ENCODE measurements at places on chromosomes 5 and 9. TPM values are rescaled to one million over a fixed set of nuclear protein-coding genes. Genes with fewer than 3 reads are reported as not detected.

Gene IL7R
- total RNA-seq = 1.0 TPM

Gene TXNDC8
- not detected for total RNA-seq

Gene SPATA31E1
- total RNA-seq = not detected

DNA sequence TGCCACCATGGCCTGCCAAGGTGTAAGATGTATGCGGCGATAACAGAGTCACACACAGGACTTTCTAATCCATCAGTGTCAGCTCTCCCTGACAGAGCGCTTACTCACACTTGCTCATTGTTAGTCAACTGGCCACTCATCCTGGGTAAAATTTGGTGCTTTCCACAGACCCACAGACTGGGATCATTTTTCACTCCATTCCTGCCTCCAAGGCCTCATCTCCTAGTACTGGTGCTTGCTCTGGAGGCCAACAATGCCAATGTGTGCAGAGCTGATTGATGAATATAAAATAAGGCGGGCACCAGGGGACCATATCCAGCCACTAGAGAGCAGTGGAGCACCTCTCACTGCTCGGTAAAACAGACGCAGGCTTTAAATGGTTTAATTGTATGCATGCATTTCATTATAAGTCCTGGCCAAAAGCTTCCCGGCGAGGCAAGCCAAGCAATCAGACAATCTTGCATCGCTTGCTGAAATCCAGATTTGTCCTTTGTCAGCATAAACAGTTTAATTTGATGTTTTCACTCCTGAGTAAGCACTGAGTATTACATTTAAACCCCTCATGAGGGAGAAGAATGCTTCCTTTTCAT, 22.3 kb downstream of the PSMB7 start:
- no peaks in the 10 kb centered on the region for H3K27me3 ChIP-seq
- H3K36me3 ChIP-seq = no peaks in the 10 kb centered on the region
- H3K27ac ChIP-seq = no peak overlapping the region
- peaks cover 77% of the 10 kb centered on the region for H3K4me1 ChIP-seq

GRCh38 chr9:133117271-133118178, 3.5 kb downstream of the RALGDS start:
- H3K4me1 ChIP-seq = peaks cover 94% of the 10 kb centered on the region
- H3K36me3 ChIP-seq = no peaks in the 10 kb centered on the region
- peak overlapping the region; percentile 95 for H3K27ac ChIP-seq
- DNase-seq = peak; percentile 87
- H3K27me3 ChIP-seq = no peaks in the 10 kb centered on the region

DNA sequence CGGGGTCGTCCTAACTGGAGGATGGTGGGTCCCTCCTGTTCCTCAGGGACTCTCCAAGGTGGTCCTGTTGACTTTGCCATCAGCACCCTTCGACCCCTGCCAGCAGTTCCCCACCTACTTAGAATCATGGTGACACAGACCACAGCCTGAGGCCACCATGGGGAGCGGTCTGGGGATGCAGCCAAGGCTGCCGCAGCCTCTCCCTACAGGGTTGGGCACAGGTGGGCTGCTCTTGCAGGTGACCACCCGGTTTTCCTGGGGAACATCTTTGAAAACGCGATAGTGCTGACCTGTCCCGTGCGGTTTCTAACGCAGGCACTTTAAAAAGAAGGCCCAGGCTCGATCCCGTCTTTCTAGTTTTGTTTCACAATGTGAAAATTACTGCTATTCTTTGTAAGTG, 12.7 kb upstream of the CEL start:
- no peaks in the 10 kb centered on the region for H3K27me3 ChIP-seq
- no peak overlapping the region for H3K4me3 ChIP-seq
- H3K36me3 ChIP-seq = peaks cover 79% of the 10 kb centered on the region
